Spleen (tissue), 13 donors: ENCODE measurements at places on chromosomes 11 and 22. TPM values are rescaled to one million over a fixed set of nuclear protein-coding genes. Genes with fewer than 3 reads are reported as not detected.

Gene INTS4
- 40.6 TPM for total RNA-seq

Gene TSGA10IP
- total RNA-seq: not detected

Gene MRGPRX3
- not detected for total RNA-seq

Gene NXPE4
- total RNA-seq: not detected

Gene NEU3
- 13.8 TPM for total RNA-seq

GRCh38 chr11:47955061-47955755, 25.2 kb upstream of the PTPRJ start:
- H3K4me1 ChIP-seq: peaks cover 24% of the 10 kb centered on the region
- H3K4me3 ChIP-seq: no peak overlapping the region
- DNase-seq: no peak

GRCh38 chr11:26062660-26063059, 269.3 kb upstream of the ANO3 start:
- DNase-seq: no peak
- H3K4me1 ChIP-seq: no peaks in the 10 kb centered on the region
- H3K27ac ChIP-seq: no peak overlapping the region
- H3K36me3 ChIP-seq: no peaks in the 10 kb centered on the region
- no peak overlapping the region for H3K4me3 ChIP-seq

DNA sequence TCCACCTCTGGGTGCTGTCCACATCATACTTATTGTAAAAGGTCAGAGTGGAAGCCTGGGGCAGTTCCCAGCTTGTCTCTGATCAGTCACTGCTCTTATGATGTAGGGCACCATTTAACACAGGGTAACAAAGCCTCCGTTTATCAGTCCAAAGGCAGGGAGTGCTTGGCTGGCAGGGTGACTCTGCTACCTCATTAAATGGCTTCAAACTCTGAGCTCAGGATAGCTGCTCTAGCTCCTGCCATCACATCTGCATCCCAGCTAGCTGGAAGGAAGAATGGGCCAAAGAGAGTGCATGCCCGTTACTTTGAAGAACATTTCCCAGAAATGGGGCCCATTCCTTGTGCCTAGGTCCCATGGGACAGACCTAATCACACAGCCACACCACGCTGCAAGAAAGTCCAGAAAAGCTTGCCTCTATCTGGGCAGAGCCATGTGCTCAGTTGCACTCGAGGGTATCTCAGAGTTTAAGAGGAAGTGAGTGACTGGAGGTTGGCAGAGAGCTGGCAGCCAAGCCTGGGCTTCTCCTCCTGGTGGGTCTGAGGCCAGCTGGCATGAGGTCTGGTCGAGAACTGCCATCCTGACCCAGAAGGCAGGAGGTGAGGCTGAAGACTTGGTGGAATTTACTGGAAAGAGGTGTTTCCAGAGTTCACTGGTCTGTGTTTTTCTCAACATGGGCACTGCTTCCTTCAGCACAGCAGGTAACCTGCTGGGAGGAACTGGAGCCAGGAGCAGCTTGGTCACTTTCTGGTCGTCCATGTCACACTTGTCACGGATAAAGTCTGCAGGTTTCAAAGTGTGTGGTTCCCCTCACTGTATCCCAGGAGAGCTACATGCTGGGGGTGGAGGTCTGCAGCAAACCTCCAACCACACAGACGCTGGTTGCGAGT, 935.7 kb downstream of the BRD1 start:
- H3K27ac ChIP-seq: no peak overlapping the region
- DNase-seq: no peak
- no peak overlapping the region for H3K4me3 ChIP-seq
- H3K4me1 ChIP-seq: no peaks in the 10 kb centered on the region
- H3K36me3 ChIP-seq: no peaks in the 10 kb centered on the region
- H3K27me3 ChIP-seq: no peaks in the 10 kb centered on the region

- no peak overlapping the region for H3K4me3 ChIP-seq
- peaks cover 6% of the 10 kb centered on the region for H3K36me3 ChIP-seq
- H3K4me1 ChIP-seq: peaks cover 69% of the 10 kb centered on the region
- DNase-seq: no peak
- no peaks in the 10 kb centered on the region for H3K27me3 ChIP-seq
- H3K27ac ChIP-seq: no peak overlapping the region
Observed at GRCh38 chr22:30273711-30274436, 7.2 kb upstream of the OSM start.
